ENCODE measurements at places on chromosomes 1 and 21. TPM values are rescaled to one million over a fixed set of nuclear protein-coding genes. Genes with fewer than 3 reads are reported as not detected.

Gene IFNAR1
- 35.8 TPM for total RNA-seq

Gene CIART
- 6.1 TPM for total RNA-seq

Gene NSL1
- total RNA-seq: 28.8 TPM

DNA sequence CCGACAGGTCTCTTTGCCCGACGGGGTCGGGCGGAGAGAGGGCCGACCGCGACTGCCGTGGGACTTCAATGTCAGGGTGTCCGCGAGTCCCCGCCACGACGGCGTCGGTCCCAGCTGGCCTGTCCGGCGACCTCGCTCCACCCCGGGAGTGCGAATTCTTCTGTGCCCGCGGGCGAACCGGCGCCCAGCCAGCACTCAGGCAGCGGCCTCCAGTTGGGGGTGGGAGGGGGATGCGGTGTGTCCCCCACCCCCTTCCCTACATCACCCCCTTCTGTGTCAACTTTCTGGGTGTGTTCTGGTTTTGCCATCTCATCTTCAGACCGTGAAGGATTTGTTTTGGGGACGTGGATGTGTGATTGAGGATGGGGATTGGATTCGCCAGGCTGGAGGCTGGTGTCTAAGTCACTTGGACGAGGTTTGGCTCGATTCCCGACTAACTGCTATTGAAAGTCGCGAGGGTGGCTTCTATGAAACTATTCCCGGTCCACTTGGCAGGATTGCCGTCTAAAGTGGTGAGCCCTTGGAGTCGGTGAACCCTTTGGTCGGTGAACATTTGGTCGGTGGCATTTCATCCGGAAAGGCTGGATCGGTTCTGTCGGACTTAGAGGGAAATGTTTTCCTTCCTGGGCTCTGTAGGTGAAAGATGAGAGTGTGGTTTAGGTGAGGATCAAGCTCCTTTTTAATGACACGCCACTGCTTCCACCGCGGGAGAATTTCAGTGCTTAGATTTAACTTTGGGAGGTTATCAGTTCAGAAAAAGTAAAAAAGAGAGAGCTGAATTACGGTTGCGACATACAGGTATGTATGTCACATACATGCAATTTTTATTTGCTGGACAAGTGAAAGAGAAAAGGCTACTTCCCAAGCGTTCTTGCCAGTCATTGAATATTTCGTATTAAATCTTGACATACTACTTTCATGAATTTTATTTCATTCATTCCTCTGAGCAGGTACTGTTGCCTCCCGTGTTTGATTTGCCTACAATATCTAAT is 771 bp downstream of the ABCD3 start:
- peak; percentile 19 for DNase-seq
- no peaks in the 10 kb centered on the region for H3K4me1 ChIP-seq
- H3K27me3 ChIP-seq: no peaks in the 10 kb centered on the region
- H3K36me3 ChIP-seq: no peaks in the 10 kb centered on the region

DNA sequence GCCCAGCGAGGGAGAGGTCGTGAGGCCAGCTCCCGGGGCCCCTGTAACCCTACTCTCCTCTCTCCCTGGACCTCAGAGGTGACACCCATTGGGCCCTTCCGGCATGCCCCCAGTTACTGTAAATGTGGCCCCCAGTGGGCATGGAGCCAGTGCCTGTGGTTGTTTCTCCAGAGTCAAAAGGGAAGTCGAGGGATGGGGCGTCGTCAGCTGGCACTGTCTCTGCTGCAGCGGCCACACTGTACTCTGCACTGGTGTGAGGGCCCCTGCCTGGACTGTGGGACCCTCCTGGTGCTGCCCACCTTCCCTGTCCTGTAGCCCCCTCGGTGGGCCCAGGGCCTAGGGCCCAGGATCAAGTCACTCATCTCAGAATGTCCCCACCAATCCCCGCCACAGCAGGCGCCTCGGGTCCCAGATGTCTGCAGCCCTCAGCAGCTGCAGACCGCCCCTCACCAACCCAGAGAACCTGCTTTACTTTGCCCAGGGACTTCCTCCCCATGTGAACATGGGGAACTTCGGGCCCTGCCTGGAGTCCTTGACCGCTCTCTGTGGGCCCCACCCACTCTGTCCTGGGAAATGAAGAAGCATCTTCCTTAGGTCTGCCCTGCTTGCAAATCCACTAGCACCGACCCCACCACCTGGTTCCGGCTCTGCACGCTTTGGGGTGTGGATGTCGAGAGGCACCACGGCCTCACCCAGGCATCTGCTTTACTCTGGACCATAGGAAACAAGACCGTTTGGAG is 23.7 kb upstream of the TNFRSF1B start:
- no peaks in the 10 kb centered on the region for H3K27me3 ChIP-seq
- peak overlapping the region; percentile 78 for H3K27ac ChIP-seq
- H3K4me1 ChIP-seq: peaks cover 29% of the 10 kb centered on the region
- H3K4me3 ChIP-seq: no peak overlapping the region

DNA sequence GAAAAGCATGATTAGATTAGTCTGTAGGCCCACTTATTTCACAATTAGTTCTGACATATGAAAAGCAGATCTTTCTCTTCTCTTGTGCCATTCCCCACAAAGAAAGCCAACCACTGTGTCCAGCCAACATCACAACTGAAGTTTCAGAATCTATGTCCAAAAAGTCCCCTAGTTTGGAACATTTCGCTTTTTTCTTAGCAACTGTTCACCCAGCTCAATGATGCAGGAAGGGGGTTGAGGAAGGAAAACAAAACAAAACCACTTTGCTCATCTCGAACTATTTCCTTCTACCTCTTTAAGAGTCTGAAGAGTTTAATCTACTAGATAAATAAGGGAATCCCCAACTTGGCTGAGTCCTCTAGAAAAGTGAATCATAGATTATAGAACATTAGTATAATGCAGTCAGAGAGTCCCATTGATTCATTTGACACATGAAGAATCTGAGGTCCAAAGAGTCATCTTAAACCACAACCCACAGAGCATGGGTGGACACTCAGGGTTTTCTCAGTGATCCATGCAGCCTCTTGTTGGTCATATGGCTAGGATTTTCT is 159.3 kb upstream of the SGIP1 start:
- H3K27ac ChIP-seq: peak overlapping the region; percentile 53
- no peaks in the 10 kb centered on the region for H3K27me3 ChIP-seq
- H3K4me1 ChIP-seq: no peaks in the 10 kb centered on the region
- no peaks in the 10 kb centered on the region for H3K36me3 ChIP-seq
- H3K4me3 ChIP-seq: no peak overlapping the region

GRCh38 chr1:6419397-6419803 is 319 bp downstream of the HES2 start:
- H3K36me3 ChIP-seq: no peaks in the 10 kb centered on the region
- H3K4me3 ChIP-seq: no peak overlapping the region
- no peaks in the 10 kb centered on the region for H3K27me3 ChIP-seq
- no peak overlapping the region for H3K27ac ChIP-seq
